ENCODE measurements at places on chromosomes 1 and 21.

DNA sequence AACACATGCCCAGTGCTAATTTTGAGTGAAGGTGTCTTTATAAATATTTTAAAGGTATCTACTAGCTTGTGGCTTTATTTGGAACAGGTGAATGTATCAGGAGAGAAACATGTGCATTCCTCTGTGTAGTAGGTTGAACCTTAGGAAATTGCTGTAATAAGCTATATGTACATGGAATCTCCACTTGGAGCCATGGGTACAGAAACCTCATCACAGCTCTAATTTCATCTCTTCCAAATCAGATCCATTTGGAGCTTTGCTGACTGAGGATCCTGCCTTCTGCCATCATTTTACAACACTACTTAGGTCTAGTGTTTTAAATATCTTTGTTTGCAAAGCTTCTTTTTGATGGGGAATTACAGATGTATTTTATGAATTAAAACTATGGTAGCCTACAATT lies 2.1 kb downstream of the KCNK2 start:
- DNase-seq, result no peak

GRCh38 chr21:31744182-31744800 lies 12.4 kb upstream of the SCAF4 start:
- DNase-seq, result no peak

- DNase-seq, result no peak
Measured at GRCh38 chr1:241767737-241768136, 80.3 kb upstream of the EXO1 start.

GRCh38 chr1:182261655-182262054 lies 129.9 kb downstream of the GLUL start:
- DNase-seq, result no peak

DNA sequence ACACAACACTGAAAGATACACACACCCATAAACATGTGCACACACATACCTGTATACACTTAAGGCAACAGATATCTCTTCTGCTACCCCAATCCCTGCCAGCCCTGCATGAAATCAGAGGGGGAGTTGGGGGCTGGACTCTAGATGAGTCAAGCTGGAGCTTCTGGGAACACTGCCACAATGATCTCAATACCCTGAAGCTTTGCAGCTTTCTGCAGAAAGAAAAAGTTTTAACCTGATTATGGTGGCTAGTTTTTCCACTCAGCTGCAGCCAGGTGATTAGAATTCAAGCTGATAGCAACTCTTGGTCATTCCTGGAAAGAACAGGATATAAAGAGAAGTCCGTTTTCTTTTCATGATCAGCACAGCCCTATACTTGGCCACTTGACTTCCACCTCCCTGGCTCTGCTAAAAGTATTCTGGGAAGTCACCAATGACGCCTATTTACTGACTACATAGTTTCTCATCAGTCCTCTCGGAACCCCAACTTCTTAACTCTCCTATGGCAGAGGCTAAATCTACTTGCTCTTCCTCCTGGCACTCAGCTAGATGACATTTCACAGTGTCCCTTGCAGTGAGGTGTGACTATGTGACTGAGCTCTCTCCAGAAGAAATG lies 20.7 kb upstream of the DNASE2B start:
- no peak for DNase-seq

DNA sequence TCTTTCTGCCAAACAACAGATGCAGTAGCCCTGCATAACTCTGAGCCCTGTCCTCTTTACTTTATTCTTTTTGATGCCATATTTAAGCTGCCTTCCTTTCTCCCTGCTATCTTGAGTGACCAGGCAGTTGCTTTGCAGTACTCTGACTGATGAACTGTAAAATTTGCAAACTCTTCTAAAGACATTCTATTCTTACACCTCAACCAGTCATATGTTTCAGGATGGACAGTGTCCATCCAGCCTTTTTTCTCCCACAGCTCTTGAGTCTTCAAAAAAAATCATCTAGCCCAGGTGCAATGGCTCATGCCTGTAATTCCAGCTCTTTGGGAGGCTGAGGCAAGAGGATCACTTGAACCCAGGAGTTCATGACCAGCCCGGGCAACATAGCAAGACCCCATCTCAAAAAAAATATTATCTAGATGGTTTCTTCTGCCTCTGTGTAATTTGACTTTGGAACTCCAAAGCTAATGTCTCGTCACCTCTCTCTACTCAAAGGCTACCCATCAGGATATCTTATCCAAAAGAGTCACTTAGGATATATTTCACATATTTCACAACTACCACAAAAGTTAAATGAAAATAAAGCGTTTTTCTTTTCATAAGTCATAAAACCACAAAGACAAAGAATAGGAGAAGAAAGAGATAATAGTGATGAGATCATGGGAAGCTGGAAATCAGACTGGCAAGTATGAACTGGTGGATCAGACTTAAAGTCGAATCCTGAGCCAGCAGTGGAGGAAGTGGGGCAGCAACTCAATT lies 54.6 kb upstream of the IPO9 start:
- DNase-seq, result no peak

DNA sequence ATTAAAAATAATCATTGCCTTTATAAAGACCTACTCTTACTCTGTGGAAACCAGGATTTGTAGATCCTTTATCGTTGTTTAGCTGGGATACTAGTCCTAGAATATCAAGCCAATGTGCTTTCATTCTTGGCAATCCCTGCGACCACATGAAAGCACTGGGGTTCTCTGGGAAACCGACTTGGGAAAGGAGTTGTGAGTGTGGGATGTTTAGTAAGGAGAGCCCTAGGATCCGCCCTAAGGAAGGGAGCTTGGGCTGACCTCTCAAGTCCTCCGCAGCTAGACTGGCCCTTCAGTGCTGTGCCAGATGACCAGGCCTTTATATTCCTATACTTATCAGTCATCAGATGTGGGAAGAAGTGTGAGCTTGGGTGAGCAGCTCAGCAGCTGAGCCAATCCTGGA lies 5.2 kb upstream of the KRTAP19-8 start:
- DNase-seq, result no peak

- no peak for DNase-seq
Measured at GRCh38 chr1:182527680-182528079, 61.4 kb downstream of the RNASEL start.

GRCh38 chr1:96313216-96313615 lies 408.4 kb upstream of the PTBP2 start:
- no peak for DNase-seq

Data from renal pelvis (tissue), 12 donors.